ENCODE measurements at places on chromosomes 6 and 20.

DNA sequence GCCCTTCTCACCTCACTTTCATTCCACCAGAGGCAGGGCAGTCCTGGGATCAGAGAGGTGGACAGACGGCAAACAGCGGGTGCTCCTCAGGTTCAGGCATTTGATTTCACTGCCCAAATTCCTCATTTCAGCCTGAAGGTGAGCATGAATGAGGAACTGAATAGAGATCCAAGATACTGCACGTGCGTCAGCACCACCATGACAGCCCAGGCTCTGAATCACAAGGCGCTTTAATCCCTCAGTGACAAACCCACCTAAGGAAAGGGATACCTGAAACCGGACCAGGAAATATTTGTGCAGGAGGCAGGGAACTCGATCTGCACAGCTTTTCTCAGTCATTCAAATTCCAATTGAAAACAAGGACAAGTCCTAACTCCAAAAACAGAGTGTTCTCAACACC is 174.8 kb upstream of the HEY2 start:
- no peak for DNase-seq

DNA sequence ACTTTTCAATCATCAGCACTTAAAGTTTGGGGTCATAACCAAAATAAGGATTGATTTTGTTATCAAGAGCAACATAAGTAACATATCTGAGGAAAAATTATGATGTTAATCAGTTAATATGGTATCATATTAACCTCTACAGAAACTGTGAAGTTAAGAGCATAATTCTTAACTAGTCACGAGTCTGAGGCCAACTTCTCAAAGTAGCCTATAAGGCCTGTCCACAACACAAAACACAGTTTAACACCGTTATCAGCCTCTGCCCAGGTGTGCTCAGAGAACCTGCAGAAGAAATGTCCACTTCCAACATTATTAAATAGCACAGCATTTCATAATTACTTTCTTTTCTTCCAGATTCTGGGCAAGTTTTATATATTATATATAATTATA is 1.1 kb downstream of the STX7 start:
- DNase-seq: no peak

DNA sequence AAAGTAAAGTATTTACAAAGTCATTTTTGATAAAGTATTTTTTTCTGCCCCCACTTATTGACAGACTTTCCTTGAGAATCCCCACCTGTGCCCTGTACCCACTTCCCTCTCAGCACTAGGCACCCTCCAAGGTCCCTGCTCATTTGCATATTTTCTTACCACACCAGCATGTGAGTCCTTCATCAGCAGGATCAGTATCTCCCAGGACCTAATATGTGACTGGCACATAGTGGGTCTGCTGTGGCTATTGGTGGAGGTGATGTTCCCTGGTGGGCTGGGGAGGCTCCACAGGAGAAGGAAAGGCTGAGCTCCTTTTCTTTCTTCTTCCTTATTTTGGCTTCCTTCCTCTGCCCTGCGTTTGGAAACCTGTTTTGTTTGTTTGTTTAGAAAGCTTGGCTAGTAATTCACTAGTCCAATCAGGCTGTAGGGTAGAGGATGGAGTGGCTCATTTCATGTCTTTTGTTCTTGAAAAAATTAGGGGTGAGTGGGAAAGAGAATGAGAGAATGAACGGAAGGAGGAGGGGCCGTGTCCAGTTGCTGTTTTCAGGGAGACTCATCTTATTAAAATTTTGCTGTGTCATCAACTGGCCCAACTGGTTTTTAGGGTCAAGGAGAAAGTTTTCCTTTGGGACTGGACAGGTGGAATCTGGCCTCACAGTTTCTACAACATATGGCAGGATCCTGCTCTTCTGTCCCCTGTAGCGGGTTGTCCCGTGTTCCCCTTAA is 2.8 kb upstream of the RNF24 start:
- no peak for DNase-seq

- DNase-seq: no peak
Observed at GRCh38 chr6:42993445-42993844, 9.1 kb downstream of the PPP2R5D start.

GRCh38 chr6:147204843-147205311 is 660 bp downstream of the STXBP5 start:
- DNase-seq: no peak

DNA sequence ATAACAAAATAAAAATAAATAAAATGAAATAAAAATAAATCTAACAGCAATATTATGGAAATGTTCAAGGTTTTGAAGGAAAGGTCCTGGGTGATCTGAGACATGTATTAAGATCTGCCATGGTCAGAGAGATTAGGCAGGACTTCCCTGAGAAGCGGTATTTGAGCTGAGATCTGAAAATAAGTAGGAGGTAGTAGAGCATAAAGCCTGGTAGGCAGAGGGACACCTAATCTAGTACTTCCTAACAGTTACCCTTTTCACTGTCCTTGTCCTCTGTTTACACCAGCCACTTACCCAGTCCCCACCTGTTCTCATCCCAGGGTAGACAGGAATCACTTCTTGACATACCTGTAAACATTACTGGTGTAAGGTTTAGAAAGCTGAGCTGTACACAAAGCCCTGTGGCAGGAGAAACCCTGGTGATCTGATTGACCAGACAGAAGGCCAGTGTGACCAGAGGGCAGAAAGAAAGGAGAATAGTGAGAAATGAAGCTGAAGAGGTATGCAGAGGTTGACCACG is 8.3 kb upstream of the ZNF318 start:
- DNase-seq: no peak

DNA sequence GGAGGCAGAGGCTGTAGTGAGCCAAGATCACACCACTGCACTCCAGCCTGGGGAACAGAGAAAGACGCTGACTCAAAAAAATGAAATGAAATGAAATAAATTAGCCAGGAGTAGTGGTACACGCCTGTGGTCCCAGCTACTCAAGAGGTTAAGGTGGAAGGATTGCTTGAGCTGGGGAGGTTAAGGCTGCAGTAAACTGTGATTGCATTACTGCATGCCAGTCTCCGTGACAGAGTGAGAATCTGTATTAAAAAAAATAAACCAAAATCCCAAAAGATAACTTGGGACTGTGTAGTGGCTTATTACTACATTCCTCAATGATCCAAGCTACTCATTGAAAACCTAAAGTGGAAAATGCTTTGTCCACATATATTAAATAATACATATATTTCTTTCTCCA is 87.0 kb downstream of the SGK1 start:
- DNase-seq: no peak

GRCh38 chr6:106870824-106871717 is 103.5 kb downstream of the CD24 start:
- no peak for DNase-seq

DNA sequence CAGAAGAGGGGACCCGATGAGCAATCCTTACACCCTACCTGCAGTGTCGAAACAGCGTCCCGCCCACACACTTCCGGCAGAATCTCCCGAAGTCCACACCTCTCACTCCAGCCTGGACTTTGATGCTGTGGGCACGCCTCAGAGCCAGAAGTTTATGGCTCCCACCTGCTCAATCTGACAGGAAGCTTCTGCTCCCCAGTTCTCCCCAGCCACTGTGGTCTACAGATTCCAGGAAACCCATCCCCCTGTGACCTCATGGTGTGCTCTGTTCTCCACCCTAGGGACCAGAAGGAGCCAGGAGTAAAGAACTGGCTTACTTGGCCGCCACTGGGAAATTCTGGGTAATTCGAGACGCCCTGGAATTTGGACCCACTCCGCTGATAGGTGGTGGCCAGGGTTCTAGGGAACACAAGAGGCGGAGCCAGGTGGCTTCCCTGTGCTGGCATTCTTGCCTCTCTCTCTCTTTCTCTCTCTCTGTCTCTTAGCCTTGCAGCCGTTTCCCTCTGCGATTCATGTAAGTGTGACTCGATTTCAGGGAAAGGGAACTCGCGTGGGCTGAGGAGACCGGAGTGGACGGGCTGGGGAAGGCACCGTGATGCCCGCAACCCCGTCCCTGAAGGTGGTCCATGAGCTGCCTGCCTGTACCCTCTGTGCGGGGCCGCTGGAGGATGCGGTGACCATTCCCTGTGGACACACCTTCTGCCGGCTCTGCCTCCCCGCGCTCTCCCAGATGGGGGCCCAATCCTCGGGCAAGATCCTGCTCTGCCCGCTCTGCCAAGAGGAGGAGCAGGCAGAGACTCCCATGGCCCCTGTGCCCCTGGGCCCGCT is at the start of gene TRIM15:
Gene TRIM15 (plus strand): TSS at position 457 of the 828 bp plus-strand sequence. CDS start 139 bp downstream, at position 596.
- DNase-seq: no peak

- DNase-seq: peak; percentile 24
Observed at GRCh38 chr6:119348748-119349360, 707 bp downstream of the MAN1A1 start.

DNA sequence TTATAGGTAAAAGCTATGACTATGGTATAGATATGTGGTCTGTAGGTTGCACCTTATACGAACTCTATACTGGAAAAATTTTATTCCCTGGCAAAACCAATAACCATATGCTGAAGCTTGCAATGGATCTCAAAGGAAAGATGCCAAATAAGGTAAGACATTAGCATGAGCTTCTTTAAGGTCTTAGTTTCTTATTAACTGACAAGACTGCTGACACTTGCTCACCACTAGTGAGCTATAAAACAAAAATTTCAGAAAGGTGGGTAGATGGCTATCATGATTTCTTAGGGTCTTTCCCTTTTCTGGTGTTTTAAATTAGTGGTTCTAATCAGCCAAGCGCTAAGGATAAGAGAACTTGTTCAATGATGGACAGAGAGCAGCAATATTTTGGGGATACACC is 21.9 kb downstream of the FAM217A start:
- no peak for DNase-seq

- DNase-seq: no peak
Observed at GRCh38 chr6:154070657-154071056, 31.6 kb downstream of the OPRM1 start.

DNA sequence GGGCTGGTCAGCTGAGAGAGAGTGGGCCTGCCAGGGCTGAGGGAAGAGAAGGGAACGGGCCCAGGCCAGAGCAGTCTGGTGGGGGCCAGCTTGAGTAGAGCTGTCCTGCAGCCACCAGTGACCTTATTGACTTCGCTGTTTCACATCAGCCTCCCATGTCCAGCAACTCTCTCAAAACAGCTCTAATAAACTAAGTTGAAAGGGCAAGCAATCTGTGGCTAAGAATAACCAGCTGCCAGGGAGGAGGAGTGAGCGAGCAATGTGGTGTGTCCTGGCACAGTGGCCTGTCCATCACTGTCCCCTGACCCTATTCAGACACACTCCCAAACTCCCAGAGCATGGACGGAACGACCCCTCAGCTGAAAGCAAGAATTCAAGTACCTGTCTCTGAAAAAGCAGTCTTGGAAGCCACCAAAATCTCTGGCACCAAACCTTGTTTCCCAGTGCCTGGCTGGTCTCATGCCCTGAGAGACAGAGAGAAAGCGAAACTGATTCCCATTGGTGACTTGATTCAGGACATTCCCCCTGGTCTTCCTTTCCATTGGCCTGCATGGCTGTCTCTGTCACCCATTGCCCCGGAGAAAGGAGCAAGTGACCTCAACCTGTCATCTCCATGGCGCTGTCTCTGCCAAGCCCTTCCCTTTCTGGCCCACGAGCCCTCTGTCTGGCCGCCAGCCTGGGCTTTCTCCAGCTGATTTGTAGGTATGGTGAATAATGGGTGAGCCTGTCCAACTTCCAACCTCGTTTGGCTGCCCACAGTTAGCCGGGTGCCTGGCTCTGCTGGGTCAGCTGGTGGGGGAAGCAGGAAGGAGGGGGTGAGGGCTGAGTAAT is at the start of gene DDO:
Gene DDO (minus strand): TSS at position 490 of the 831 bp plus-strand sequence. CDS start 2,113 bp downstream, outside the sequence.
- peak; percentile 86 for DNase-seq

GRCh38 chr6:133432021-133432989 is 191.1 kb downstream of the EYA4 start:
- DNase-seq: no peak

- DNase-seq: no peak
Observed at GRCh38 chr6:74065705-74066104, 369.7 kb downstream of the CD109 start.
